ENCODE measurements at places on chromosomes 7 and 10.

GRCh38 chr10:123578721-123579120 is 87.4 kb upstream of the GPR26 start:
- no peak for DNase-seq

- no peak for DNase-seq
These were observed 82.5 kb downstream of the ICA1 start for GRCh38 chr7:8179486-8179885.

DNA sequence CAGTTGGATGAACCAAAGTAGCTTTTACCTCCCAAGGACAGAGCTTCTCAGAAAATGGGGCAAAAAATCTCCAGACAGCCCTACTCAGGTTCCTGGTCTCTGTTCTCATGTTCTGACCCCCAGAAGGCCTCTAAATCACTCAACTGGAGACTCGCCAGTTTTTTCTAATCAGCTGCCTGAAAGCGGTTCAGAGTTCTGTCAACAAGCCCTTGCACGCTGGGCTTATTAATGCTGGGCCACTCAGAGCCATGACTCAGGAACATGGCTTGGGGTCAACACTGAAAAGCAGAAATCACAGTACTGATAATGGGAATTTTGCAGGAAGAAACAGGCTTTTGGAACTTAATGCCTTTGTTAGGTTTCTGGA is 15.3 kb downstream of the ECHDC3 start:
- no peak for DNase-seq

GRCh38 chr10:86591436-86591835 is 62.9 kb upstream of the OPN4 start:
- no peak for DNase-seq

DNA sequence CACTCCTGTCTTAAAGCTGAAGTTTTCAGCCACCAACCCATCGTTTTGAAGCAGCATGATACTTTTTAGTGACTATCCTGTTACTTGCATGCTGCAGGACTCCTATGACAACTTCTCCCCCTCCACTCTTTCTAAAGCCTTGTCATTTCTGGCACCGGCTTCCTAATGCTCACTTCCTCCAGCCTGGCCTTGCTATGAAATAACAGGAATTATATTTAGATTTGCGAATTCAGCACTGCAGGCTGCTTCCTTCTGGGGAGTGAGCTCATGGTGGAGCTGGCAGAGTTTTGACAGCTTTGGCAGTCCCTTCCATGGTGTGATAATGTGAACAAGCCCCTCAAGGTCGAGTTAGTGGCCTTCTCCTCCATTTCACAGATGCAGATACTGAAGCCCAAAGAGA is 13.4 kb downstream of the BLNK start:
- DNase-seq: no peak

- DNase-seq: no peak
These were observed 96.9 kb upstream of the NEBL start for GRCh38 chr10:20993830-20994527.

- no peak for DNase-seq
These were observed 321.2 kb downstream of the DNAJB6 start for GRCh38 chr7:157657741-157658740.

- no peak for DNase-seq
These were observed 10.2 kb upstream of the IL2RA start for GRCh38 chr10:6072215-6072934.

- DNase-seq: no peak
These were observed 17.5 kb downstream of the GBF1 start for GRCh38 chr10:102262744-102263370.

DNA sequence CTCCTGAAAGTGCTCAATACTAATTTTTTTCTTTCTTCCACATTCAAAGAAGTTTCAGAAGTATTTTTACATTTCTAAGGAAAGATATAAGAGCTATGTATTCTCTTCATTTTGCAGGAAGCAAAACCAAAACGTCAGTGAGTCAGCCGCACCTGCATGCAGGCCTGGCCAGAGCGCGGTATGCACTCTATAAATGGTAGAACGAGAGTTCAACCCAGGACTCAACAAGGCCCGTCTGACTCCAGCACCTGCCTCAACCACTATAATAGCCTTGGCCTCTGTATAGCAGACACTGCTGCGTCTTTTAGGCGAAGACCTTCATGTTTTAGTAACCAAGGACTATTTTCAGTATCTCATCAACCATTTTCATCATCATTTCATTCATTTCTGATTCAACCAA is 113.2 kb downstream of the KMT2E start:
- no peak for DNase-seq

DNA sequence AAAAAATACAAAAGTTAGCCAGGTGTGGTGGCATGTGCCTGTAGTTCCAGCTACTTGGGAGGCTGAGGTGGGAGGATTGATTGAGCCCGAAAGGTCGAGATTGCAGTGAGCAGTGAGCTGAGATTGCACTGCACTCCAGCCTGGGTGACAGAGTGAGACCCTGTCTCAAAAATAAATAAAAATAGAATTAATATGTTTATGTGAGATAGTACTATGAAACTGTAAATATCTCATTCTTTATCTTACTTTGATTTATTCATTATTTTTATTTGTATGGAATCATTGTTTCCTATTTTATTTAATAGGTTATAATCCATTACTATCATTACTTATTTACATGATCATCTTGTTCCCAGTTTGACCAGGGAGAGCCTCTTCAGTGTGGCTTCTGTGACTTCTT is 41.0 kb upstream of the STRIP2 start:
- no peak for DNase-seq

GRCh38 chr7:140267381-140268226 is 90.8 kb upstream of the KDM7A start:
- no peak for DNase-seq

DNA sequence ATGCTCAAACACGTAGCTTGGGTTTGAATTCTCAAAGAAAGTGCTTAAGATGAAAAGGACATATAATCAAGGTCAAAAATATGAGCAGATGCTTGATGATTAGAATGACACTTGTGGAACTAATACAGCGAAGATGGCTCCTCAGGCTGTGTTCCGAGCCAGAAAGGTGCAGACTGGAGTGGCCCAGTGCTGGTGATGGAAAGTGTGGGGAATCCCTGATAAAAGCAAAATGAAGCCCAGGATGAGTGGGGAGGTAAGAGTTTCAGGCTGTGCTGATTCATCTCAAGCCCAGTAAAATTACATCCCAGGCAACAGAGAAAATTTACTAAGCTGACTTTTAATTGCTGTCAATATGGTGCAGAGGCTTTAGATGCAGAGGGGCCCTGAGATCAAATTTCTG is 77.8 kb upstream of the IKZF1 start:
- DNase-seq: no peak

GRCh38 chr10:110218632-110219031 is 11.2 kb downstream of the MXI1 start:
- no peak for DNase-seq

- DNase-seq: no peak
These were observed 173.9 kb downstream of the RNLS start for GRCh38 chr10:88409236-88409635.

DNA sequence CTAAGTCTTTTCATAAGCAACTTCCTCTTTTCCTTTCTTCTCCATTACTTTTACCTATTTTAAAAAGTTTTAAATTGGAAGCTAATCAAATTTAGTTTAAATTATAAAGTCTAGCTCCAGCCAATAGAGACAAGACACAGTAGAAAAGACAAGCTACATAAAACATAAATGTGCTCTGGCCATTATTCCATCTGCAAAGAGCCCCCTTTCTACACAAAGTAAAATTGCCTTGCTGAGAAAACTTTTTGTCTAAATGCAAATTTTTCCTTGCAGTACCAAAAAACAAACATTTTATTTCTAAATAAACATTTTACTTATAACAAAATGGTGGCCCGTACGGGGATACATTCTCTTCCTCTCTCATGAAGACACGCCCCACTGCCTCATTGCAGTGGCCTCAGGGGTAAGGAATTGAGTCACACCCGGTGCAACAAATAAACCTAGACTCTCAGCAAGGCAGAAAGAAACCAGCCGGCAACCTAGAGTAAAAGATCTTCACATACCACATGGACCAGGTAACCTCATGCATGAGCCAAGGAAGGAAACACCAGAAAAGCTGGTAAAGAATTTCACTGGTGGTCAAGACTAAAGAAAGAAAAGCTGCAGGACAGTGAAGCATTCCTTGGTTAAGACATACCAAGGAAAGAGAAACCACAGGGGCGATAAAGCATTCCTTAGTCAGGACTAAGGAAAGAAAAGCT is 71.6 kb upstream of the ZNF746 start:
- DNase-seq: no peak

GRCh38 chr7:7274782-7275181 is 92.4 kb downstream of the C1GALT1 start:
- DNase-seq: no peak

DNA sequence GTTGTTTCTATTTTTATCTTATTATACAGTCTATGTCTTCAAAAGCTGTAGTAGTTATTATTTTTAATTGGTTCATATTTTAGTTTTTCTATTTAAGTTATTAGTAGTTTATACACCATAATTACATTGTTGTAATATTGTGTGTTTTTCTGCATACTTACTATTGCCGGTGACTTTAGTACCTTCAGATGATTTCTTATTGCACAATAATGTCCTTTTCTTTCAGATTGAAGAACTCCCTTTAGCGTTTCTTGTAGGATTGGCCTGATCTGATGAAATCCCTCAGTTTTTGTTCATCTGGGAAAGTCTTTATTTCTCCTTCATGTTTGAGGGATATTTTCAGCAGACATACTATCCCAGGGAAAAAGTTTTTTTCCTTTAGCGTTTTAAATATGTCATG is 74.3 kb upstream of the CREB5 start:
- no peak for DNase-seq

- no peak for DNase-seq
These were observed 24.3 kb upstream of the ITGB1 start for GRCh38 chr10:32982293-32982709.

DNA sequence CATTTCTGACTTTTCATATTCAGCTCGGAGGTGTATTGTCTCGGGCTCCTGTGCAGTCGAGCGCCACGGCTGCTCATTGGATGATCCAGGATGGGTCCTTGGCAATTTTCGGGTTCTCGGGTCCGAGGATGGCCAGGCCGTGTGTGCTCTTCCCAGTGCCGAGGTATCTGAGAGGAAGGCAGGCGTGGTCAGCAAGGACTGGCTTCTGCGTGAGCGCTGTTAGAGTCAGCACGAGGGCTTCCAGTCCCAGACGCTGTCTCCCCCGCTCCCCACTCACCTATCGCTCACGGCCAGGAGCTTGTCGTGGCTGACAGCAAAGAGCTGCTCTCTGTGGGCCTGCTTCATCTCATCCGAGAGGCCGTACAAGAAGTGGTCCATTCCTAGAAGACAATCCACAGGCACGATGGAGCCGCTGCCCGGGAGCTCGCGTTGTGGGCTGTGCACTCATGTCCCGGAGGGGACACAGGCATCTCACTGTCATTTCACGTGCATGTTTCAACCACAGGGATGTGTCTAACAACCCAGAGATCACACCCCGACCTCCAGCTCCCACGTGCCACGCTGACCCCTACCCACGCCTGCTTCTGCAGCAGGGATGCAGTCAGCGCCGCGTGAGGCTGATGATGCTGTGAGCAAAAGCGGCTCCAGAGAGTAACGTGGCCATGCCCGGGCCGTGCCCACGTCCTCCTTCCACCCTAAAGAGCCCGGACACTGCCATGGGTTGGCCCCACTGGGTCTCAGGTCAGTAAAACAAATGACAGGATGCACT is 34.4 kb downstream of the PITRM1 start:
- DNase-seq: no peak

- DNase-seq: no peak
These were observed 52.3 kb downstream of the TACR2 start for GRCh38 chr10:69364232-69364940.

DNA sequence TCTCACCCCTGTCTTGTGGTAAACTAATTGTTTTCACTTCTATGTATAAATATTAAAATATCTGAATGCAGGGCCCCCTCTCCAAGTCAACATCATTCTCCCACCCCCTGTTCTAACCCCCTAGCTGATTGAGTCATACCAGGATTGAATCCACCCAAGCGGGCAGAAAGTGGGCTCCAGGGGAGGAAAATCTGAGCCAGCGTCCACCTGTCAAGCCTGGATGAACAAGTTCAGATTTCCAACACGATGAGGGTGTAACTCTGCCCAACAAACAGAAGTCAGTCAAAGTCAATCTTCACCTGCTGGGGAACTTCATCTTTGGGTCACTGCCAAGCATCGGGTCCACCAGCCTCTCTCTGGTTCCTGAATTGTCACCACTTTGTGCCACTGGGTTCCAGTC is 162.9 kb upstream of the CELF2 start:
- DNase-seq: no peak

- no peak for DNase-seq
These were observed 107.0 kb upstream of the INSIG1 start for GRCh38 chr7:155190688-155191087.

GRCh38 chr7:11616466-11616865 is 215.5 kb downstream of the THSD7A start:
- DNase-seq: no peak

DNA sequence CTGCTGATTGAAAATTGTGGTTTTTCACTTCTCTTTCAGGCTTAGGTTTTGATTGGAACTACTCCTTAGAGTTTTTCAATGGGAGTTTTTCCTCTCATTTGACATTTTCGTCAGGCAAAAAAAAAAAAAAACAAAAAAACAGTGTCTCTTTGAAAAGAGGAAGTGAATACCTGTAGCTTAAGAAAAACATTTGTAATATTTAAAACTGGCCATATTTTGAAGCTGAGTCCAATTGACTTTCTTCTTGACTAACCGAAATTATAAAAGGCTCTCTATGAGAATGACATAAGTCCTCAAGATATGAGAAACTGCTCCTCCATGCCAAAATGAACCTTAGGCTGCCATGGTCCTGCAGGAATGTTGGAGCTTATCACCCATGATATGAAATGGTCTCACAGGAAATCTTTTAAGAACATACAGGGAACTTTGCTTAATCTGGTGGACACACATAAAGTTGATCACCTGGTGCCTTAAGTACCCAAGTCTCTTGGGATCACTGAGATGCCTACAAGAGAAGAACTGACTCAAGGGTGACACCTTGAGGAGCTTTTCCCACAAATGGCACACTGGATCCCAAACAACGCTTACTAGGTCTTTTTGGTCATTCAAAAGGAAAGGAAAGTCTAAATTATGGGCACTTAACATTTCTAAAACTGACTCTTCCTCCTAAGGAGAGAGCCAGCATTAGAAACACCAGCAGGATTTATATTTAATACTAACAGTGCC is 263.4 kb downstream of the CDC14C start:
- no peak for DNase-seq

- no peak for DNase-seq
These were observed 119.0 kb downstream of the SEC23IP start for GRCh38 chr10:120011359-120012130.

DNA sequence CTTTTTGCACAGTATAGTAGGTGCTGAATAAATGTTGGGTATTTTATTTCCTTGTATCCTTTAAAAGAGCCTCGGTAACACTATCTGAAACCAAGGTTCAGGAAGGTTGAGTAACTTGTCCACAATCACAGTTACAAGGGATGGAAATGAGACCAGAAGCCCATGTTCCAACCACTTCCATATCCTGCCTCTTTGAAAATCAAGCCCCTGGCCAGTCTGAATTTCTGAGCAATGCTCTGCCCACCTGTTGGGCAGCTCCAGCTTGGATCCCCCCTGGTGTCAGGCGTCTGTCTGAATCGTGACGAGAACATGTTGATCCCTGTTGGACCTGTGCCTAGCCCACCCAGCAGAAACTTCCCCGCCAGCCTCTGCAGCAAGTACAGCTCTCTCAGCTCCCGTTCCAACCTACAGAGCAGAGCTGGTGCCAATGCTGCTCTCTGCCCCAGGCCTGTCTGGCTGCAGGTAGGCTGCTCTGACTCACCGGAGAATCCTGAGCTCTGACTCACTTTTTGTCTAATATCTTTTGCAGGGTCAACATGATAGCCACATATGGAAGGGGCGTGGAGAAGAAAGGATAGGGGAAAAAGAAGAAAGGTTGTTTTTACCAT is 595.5 kb downstream of the INHBA start:
- DNase-seq: no peak

GRCh38 chr7:108427766-108428165 is 28.5 kb downstream of the NRCAM start:
- DNase-seq: no peak
